ENCODE measurements at places on chromosomes 5 and 9.

- DNase-seq = no peak
These were observed 482.8 kb upstream of the ARRDC3 start for GRCh38 chr5:91865915-91866314.

DNA sequence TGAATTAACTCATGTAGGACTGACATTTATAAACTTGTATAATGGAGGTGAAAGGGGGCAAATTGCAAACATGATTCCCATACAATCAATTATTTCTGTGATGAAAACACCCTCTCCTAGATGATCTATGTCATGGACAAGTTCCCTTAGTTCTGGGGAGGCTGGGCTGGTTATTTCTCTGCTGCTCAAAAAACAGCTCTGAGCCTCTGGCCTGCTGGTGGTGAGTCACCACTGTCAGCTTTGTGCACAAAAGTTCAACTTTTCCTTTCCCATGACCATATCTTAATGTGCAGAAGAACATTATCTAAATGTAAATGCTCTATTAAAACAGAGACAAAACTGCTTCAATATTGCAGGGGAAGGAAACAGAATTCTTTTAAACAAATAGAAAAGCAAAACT, 85.0 kb downstream of the HMHB1 start:
- DNase-seq = no peak

GRCh38 chr9:125732562-125732961, 14.6 kb upstream of the PBX3 start:
- no peak for DNase-seq

GRCh38 chr5:124614836-124615385, 131.5 kb downstream of the ZNF608 start:
- no peak for DNase-seq

DNA sequence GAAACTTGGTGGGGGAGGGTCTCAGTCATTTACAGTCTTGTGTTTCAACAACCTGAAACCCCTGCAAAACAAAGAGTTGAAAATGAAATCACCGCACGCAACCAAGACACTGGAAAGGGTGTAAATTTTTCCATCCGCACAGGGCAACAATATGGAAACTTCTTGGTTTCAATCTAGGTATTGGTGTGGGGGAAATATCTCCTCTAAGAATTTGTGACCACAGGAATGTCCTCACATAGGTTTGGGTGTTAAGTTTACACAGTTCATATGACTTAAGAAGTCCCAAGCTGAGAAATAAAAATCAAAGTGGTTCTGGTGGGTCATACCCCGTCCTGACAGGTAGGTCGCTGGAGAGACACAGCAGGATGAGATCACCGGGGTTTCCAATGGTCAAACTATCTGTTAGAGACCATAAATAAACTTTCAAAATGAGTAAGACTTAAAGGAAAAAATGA, 51.9 kb upstream of the PIP5K1B start:
- DNase-seq = no peak

DNA sequence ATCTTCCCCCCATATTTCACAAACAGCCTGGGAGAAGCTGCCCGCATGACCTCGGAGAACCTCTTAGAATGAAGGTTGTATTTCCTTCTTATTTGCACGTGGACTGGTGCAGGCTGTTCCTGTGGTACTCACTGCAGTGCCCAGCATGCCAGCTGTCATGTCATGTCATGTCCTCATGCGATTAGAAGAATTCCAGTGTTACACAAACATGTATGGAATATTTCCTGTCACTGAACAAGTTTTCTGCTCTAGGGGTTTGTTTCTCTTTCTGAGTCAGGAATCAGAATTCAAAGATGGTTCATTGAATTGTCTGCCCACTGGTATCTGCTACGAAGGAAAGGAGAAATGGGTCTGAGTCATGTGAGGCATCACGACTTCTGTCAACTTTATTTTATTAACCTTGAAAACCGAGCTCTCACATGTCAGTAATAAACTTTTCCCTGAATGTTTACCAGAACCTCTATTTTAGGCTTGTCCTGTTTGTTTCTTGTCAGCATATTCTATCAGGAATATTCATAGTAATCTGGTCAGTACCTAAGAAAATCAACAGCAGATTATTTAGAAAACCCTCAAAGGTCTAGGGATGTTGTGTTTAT, 415.6 kb downstream of the GADD45G start:
- DNase-seq = no peak

GRCh38 chr5:167440846-167441245, 850.6 kb upstream of the WWC1 start:
- no peak for DNase-seq

DNA sequence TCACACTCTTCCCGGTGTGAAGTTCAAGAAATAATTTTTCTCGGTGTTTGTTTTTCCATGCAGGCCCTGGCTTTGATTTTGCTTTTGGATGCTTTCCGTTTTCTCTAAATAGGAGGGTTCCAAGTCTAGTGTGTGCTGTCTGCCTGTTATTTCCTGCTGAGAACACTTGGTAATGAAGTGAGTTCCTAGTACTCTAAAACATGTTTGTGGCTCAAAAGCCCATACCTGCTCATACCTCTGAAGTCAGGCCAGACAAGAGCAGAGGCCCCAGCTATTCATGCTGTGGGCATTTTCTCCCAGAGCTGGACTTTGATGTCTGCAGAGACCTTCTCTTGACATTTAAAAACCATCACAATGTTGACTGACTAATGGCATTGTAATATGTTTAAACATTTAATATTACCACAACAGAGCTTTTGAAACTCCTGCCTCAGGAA, 211.2 kb downstream of the GOLPH3 start:
- no peak for DNase-seq

GRCh38 chr9:89555451-89556375, 49.1 kb upstream of the GADD45G start:
- no peak for DNase-seq

- DNase-seq = no peak
These were observed 1014.0 kb upstream of the SEMA6A start for GRCh38 chr5:117588611-117589010.

DNA sequence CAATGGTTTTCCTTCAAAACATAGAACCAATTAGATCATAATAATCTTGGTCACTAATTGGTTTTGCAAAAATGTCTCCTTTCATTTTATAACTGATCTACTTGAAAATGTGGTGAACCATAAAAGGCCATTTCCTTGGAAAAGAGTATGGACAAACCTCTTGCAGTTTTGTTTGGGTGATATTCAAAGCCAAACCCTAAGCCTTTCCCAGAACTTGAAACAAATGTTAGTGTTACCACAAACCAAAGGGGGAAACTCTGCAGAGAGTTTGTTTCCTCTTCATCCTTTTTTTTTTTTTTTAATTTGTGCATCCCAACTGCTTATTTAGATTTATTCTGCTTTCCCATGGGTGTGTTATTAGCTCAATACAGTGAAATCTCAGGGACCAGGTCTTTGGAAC, 204.4 kb upstream of the ADAMTSL1 start:
- DNase-seq = no peak

DNA sequence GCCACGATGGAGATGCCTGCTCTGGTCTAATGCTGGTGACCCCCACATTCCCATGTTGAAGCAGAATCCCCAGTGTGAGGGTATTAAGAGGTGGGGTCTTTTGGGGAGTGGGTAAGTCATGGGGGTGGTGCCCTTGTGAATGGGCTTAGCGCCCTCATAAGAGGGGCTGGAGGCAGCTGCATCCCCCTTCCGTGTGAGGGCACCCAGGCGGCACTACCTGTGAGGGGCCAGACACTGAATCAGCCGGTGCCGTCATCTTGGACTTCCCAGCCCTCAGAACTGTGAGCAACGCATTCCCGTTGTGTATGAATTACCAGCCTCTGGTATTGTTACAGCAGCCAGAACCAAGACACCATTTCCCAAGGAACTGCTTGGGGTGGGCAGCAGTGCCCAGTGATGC, 27.0 kb upstream of the RNF130 start:
- DNase-seq = no peak

DNA sequence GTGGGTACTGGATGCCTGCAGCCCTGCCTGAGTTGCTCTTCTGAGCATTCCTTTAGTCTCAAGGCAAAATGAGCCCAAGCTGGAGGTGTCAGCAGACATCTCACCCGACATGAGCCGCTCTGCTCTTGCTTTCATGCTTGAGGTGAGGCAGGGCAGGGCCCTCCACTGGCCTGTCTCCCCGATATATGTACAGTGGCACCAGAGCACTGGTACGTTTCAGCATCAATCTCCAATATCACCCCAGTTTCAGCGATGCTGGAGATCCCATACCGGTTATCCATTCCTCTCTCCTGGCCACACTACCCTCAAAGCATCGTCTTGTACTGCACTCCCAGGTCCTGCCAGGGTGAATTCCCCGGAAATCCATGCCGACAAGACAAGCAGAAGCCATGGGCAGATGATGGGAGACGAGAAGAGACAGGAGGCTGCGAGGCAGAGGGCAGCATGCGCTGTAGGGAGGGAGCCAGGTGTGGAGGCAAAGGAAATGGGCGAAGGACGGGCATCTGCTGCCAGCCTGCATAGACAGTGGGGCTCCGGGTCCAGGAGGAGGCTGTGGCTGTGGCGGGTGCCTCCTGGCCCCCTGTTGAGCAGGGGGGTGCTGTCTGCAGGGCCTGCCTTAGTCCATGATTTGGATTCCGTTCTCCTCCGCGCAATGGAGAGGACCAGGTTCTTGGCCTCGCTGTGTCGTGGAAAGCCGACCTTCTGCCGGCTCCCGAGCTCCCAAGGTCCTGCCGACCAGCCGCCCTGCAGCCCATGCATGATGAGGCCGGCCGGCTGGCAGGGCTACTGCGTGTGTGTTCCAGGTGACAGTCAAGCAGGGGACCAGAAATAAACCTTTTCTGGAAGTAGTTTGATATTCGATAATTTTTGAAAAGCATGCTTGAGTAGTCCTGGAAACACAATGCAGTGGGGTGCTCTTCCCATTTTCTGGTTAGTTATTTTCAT, 152.2 kb upstream of the IRX2 start:
- no peak for DNase-seq

GRCh38 chr5:72508241-72509170, 1.3 kb upstream of the ZNF366 start:
- no peak for DNase-seq

DNA sequence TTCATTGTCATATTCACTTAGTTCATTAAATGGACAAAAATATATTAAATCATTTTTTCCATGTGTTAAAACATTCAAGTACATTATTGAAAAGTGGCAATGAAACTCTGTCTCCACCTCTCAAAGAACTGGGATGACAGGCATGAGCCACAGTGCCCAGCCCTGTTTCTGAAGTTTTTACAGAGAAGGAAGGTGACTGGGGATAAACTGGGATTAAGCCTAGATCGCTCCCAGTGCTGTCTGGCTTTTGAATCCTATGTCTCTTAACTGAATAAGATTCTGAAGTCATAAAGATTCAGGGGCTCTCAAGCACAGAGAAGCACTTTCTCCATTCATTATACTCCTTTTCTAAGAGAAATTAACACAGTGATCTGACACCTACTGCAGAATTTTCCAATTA, 88.3 kb downstream of the SLC38A9 start:
- no peak for DNase-seq

DNA sequence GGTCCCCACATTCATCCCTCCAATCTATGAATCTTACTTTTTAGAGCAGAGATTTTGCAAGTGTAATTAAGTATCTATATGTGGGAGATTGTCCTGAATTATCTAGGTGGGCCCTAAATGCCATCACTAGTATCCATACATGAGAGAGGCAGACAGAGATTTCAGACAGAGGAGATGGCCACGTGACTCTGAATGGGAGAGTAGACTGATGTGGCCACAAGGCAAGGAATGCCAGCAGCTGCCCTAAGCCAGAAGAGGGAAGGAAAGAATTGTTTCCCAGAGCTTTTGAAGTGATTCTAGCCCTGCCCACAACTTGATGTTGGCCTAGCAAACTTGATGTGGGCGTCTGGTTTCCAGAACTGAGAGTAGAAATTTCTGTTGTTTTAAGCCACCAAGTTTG, 90.1 kb upstream of the PCAT7 start:
- no peak for DNase-seq

DNA sequence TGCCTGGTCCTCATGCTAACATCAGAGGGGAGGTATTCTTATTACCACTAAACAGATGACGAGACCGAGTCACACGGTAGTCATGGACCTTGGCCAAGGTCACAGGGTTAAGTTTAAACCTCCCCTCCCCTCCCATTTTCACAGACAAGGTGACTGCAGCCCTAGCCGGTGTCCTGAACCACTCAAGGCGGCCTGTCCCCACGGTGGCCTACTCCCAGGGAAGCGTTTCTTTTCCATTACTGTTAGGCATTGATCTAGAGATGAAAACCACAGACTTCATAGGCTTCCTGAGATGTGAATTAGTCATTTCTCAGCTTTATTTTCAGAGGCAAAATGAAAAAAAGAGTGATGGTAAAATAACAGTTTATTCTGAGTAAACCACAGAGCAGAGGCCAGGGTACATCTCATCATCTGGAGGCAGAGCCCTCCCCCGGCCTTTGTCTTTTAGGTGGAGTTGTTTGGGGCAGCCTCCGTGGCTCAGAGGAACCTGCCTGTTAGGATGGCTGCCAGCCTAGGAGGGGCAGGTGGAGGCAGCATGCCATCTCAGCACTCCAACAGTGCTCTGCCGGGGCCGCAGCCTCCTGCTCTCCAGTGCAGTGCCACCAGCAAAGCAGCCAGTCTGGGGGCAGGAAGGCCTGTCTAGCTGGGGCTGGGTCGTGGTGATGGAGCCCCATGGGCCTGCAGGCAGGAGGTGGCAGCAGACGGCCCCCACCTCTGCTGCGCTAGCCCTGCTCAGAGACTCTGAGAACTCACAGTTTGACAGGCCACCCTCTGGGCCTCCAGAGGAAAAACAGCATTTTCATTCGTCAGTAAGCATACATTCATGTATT, 71.2 kb downstream of the RAPGEF1 start:
- no peak for DNase-seq

- no peak for DNase-seq
These were observed 233.5 kb upstream of the ELL2 start for GRCh38 chr5:96195123-96195522.

- DNase-seq = no peak
These were observed 154.1 kb downstream of the CARTPT start for GRCh38 chr5:71873191-71873591.

GRCh38 chr5:156824800-156825199, 25.3 kb upstream of the PPP1R2B start:
- DNase-seq = peak; percentile 4

GRCh38 chr5:79076819-79077218, 7.3 kb downstream of the BHMT2 start:
- DNase-seq = no peak

DNA sequence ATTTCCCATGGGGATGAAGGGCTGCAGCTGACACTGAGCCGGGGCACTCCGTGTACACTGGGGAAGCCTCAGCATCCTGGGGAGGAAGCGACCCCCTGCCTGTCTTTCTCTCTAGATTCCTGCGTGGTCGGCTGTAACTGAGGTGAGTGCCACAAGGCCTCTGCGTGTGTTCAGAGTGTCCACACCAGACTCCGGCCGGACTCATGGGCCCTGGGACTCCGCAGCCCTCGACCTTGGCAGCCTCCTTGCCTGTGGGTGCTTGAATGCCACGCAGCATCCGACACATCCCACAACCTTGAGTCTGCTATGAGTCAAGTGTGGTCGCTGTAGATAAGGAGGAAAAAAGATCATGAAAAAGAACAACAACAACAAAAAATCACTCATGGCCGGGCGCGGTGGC, 23.4 kb downstream of the PAEP start:
- DNase-seq = no peak

All from AG04449 (cell line).